Kidney epithelial cell (primary cell): ENCODE measurements at places on chromosomes 7 and 10. TPM values are rescaled to one million over a fixed set of nuclear protein-coding genes. Genes with fewer than 3 reads are reported as not detected.

The PDCD11 gene
- total RNA-seq: 49.2 and 53.0 TPM in 2 replicates

The AMPH gene
- 0.25 and 0.34 TPM in 2 replicates for total RNA-seq

DNA sequence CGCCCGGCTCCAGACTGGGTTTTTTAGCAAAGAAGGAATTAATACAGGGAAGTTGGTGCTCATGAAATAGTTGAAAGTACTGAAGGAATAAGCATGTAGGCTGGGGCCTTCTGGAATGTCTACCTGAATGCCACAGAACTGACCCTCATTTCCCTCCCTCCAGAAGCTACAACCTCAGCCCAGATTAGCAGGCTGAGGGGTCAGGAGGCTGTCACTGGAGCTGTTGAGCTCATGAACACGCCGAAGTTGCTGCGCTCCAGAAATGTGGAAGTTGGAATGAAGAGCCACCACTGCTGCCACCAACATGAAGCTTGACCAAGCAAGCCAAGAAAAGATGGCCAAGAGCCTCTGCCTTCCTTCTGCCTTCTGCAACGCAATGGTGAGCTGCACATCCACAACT lies 52.2 kb upstream of the KMT2E start:
- no peak for DNase-seq

The METTL27 gene
- 1.5 and 2.6 TPM in 2 replicates for total RNA-seq

GRCh38 chr10:73793456-73793855 lies 8.1 kb downstream of the ZSWIM8 start:
- no peak for DNase-seq
